ENCODE measurements at places on chromosomes 3 and 15.
A peak's percentile ranks its signal among the peaks of the same experiment; 100 is the strongest.

DNA sequence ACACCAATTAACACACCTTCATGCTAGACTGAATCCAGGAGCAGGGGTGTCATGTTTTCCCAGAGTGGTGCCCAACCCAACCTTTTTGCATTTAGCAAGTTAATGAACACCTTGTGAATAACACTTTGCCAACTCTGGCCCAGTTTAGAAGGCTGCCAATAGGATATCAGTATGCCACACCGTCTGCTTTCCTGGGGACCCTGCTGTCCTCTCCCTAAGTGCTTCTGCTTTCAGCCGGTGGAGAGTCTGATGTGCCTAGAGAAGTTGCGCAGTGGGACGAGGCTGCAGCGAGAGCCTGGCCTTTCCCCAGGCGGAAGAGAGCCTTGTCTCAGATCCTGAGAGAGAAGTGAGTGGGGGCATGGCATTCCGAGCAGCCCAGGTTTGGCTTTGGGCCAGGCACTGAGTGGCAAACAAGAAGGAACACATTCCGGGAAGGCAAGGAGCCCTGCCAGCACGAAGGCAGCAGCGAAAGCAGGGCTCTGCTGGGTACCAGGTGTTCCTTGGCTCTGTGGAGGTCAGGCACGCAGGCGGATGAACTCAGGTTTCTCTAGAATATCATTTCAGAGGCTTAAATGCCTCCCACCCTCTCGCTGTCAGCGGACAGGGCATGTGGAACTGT, 36.9 kb downstream of the SENP8 start:
- DNase-seq: peak; percentile 42

GRCh38 chr3:52777959-52778805, 783 bp downstream of the ITIH1 start:
- DNase-seq: no peak

DNA sequence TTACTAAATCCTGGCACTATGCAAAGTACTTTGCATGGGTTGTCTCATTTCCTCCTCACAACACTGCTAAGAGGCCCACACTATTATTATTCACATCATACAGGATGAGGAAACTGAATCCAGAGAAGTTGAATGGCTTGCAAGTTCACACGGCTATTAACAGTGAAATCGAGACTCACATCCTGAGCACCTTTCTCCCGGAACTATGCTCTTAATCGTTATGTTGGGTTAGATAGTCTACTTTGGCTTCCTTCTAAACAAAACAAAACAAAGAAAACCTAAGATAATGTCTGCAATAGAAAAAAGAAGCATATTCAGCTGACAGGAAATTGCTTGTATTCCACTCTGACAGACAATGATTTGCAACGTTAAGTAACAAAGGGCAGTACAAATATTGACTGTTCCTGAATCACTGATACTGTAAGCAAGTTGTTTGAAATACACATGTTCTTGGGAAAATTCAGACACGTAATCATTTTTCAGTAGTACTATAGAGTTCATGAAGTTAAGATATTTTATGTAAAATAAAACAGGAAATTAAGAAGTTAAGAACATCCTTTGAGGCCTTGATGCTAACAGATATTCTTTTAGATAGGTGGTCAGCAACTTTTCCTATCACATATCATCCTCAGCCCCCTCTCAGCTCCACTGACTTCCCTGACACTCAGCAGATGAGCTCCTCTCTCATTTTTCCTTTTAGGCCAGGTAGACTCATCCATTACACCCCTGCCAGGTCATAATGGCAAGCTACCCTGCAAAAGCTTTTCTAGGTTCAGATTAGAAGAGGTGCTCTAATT, 40.7 kb downstream of the C2CD4B start:
- DNase-seq: peak; percentile 93

DNA sequence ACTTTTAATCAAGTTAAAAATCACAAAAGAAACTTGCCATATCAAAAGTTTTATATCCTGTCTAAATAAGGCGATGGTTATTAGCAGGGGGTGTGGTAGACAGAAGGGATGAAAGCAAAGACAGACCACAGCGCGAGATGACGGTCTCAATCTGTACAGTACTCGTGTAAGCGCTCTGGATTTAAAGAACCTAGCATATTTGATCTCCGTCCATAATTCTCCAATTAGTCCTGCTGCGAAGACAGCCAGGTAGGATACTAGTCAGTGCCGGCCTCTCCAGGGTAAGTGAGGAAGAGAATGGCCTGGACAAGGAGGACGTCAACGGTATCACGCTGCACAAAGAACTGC, 701 bp downstream of the SGO1 start:
- DNase-seq: peak; percentile 11

- DNase-seq: no peak
Measured at GRCh38 chr3:6781092-6781491, 79.8 kb upstream of the GRM7 start.

- DNase-seq: peak; percentile 55
Measured at GRCh38 chr3:41200669-41201021, 1.3 kb downstream of the CTNNB1 start.

GRCh38 chr3:12803371-12803770, 6.9 kb downstream of the CAND2 start:
- no peak for DNase-seq

DNA sequence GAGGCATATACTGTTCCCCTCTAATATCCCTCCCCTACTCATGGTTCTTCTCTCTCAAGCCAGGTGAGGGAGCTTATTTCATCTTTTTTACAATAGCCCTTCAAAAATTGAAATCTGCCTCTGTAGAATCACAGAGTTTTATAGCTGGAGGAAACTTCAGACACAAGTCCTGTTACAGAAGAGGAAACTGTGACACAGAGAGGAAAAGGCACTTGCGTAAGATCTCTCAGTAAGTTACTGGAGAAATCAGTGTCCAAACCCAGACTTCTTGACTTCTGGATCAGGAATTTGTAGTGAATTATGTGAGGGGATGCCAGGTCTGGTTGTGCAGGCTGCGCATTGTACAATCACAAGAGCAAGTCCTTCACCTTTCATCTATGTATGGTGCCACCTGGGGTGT, 4.6 kb downstream of the FGD5 start:
- DNase-seq: peak; percentile 30

- DNase-seq: peak; percentile 95
Measured at GRCh38 chr15:58551764-58552504, 120.1 kb downstream of the LIPC start.

DNA sequence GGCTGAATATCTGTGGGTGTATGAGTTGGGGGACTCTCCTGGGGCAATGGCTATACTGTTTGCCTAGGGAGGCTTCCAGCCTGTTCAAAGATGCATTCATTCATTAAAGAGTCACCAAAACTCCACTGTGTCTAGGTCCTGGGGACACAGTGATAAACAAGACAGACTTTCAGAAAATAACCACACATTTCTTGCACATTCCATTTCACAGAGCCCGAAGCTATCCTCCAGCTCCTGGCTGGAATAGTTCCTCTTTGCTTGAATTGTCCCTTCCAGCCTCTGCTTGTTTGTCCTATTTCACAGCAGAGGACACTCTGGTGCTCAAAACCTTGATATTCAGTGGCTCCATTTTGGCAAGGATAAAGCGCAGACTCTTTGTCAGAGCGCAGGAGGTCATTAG, 61.7 kb upstream of the ITGA11 start:
- DNase-seq: no peak

GRCh38 chr3:194671511-194671899, 486 bp downstream of the LSG1 start:
- peak; percentile 56 for DNase-seq

DNA sequence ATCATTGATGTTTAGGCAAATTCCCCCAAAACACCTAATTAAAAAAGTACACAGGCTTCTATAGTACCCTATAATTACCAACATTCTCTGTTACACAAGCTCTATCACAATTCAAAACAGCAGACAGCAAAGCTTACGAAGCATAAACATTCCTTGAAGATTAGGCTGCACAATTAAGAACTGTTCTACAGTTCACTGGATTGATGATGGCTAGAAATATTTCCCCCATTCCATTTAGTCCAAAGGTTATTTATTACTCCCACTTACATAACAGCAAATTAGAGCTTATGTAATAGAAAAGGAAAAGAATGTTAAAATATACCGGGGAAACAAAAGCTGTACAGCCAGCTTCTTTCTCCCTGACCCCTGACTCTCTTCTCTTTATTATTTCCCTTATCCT, 49.3 kb downstream of the UACA start:
- DNase-seq: peak; percentile 53

- DNase-seq: no peak
Measured at GRCh38 chr3:174659511-174659910, 199.6 kb upstream of the NAALADL2 start.

DNA sequence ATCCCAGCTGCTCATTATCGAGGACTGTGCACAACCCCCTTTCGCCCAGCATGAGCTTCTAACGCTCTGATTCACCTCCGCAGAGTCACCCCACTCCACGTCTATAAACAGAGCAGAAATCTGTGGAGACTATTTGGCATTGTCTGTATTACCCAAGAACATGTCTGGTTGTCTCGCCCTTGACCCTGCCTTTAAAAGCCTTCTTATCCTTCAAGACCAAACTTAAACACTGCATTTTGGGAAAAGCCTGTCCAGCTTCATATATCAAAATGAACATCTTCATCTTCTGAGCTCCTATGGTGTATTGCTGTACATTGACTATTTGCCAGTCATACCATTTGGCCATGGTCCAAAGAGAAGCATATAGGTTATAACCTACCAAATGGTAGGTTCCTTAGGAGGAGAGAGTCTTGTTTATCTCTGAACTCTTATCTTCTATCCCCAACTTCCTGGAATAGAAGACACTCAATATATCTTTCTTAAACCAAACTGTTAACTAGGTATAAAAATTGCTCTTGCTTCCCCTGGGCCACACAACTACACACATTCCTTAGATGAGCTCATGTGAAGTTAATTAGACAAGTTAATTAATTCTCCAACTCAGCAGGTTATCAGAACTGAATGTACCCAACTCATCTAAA, 90.1 kb downstream of the FBN1 start:
- DNase-seq: no peak

- no peak for DNase-seq
Measured at GRCh38 chr3:37973246-37974054, 17.1 kb upstream of the VILL start.

DNA sequence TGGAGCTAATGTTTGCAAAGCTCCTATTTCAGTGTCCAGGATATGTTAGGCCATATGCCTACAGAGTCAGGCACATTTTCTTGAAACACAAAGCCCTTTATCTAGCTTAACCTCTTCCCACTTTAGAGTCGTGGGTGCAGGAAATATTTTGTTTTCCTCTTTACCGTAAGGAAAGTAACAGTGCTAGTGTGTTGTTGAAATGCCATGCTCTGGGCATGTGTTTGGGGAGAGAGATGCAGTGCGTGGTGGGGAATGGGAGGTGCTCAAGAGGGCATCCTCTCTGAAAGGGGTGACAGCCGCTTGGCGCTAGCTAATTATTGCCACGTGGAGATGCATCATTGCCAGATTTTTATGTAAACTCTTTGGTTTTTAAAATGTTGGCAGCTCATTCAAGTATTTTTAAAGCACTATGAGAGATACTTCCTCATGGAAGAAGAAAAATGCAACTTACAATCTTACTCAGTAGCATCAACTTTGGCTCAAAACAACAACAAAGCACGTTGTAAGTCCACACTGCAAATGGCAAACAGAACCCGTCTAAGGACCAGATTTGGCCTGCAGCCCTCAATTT, 152.6 kb downstream of the LPP start:
- no peak for DNase-seq

- no peak for DNase-seq
Measured at GRCh38 chr3:46844397-46844796, 18.8 kb downstream of the MYL3 start.

DNA sequence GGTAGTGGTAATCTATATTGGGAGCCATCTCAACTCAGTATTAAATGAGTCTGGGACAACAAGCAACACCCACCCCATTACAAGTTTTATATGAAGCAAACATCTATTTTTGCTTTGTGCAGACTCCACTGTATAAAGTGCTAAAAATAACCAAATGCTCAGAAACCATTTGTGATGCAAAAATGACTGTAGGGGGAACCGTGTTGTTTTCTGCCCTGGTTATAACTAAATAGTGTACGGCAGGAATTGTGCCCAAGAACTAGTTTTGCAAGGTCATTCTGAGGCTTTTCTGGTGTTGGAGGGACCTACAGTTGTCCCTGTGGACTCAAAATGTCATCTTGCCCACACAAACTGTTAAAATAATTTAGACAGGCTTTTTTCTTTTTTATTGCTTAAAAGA, 88.3 kb downstream of the ITPR1 start:
- no peak for DNase-seq

- peak; percentile 53 for DNase-seq
Measured at GRCh38 chr15:92619145-92620101, 36.2 kb downstream of the FAM174B start.

DNA sequence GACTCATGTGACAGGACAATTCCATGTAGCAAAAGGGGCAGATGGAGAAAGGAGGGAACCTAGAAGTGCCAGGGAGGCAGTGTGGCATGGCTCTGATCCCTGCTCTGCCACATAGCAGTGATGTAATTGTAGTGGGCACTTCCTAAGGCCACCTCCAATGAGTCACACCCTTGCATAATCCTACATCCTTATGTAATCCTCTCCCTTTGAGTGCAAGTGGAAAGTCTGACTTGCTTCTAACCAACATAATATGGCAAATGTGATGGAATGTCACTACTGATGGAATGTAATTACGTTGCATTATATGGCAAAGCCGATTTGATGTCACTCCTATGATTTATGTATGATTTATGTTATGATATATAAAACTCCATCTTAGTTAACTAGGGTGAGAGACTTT, 72.9 kb upstream of the ATP2C1 start:
- DNase-seq: peak; percentile 78

DNA sequence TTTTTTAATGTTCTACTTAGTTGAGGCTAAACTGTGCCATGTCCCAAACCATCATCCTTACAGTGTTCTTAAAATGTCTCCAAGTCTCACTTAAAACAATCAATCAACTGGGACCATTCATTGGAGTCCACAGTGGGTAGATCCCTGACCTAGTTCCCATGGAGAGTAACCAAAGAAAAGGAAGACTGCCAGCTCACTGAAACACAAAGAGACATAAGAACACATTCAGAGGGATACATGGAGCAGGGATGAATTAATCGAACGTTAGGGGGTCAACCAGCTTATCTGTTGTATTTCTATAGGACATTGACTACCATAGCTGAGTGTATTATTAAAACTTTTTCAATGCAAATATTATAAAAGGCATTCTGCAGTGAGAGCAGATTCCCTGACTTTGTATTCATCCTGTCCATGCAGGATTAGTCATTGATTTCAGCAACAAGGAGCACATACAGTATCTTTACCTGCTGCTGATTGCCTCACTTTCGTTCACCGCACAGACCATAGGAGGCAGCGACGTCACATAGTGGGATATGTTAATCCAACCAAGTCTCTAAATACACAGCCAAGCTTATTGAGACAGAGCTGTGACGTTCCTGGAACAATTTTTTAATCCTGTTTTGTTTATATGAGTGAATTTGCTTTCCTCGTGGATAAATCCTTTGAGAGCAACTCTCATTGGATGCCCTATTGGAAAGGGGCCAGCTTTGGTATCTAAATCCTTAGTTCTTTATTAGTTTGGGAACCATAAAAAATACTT, 364.9 kb upstream of the RBMS3 start:
- DNase-seq: peak; percentile 82

DNA sequence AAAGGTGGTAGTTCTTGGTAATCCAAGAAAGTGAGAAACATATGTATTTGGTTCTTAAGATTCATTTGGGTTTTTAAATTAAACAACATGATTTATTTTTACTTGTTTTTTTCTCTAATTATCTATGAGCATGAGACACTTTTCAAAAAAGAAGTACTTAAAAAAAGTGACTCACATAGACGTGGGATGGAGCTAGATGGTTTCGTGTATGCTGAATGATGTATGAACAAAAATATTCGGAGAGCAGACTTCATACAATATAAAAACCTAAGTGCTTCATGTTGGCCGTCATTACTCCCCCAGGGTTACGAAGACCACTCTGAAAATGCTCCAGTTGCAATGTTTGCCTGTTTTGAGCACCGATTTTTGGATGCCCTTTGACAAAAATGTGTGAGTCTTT, 90.9 kb downstream of the RORA start:
- no peak for DNase-seq
